ENCODE measurements at places on chromosomes 12 and 14. TPM values are rescaled to one million over a fixed set of nuclear protein-coding genes. Genes with fewer than 3 reads are reported as not detected.

The DPY19L2 gene
- 1.5 TPM for total RNA-seq

The GNB3 gene
- 1.9 TPM for total RNA-seq

The TMEM30B gene
- 0.29 TPM for total RNA-seq

The AQP5 gene
- total RNA-seq: not detected

The LRRC43 gene
- not detected for total RNA-seq

The PZP gene
- not detected for total RNA-seq

The CGRRF1 gene
- 22.0 TPM for total RNA-seq

The SAMD15 gene
- total RNA-seq: 2.0 TPM

The MDGA2 gene
- total RNA-seq: not detected

The KRT77 gene
- not detected for total RNA-seq

The LRIG3 gene
- total RNA-seq: 3.4 TPM

The LBHD2 gene
- not detected for total RNA-seq

The FOXG1 gene
- 0.10 TPM for total RNA-seq

The TDRD9 gene
- 0.14 TPM for total RNA-seq

The NFATC4 gene
- 0.31 TPM for total RNA-seq

The LMNTD1 gene
- not detected for total RNA-seq

The GZMB gene
- total RNA-seq: not detected

The SERPINA9 gene
- total RNA-seq: not detected

The NUAK1 gene
- 7.5 TPM for total RNA-seq

The SMARCD1 gene
- 73.4 TPM for total RNA-seq

The SERPINA12 gene
- total RNA-seq: not detected

The AKAP5 gene
- total RNA-seq: 0.30 TPM

The RIPK3 gene
- total RNA-seq: not detected

All from A549 treated with GW870086 at 1 μM for 4 hours (cell line).